ENCODE measurements at places on chromosomes 3 and 15.
A peak's percentile ranks its signal among the peaks of the same experiment; 100 is the strongest.

- peak; percentile 33 for DNase-seq
Measured at GRCh38 chr3:16583551-16583950, 21.7 kb downstream of the DAZL start.

DNA sequence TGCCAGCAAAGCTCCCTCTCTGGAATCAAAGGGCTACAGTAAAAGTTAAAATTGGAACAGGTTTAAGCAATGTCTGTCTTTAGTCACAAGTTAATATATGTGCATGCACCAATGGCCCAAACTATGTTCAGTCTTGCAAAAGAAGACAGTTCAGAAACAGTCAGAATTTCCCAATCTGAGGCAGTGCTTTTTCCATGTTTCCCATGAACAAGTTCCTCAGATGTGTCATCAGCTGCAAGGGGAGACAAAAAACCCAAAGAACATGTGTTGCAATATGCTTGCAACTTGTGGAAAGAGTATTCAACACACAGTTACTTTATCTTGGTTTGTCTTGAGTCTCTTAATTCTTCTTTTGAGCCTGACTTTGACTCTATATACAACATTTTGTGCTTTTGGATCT lies 148.4 kb downstream of the USP13 start:
- DNase-seq, result peak; percentile 98

DNA sequence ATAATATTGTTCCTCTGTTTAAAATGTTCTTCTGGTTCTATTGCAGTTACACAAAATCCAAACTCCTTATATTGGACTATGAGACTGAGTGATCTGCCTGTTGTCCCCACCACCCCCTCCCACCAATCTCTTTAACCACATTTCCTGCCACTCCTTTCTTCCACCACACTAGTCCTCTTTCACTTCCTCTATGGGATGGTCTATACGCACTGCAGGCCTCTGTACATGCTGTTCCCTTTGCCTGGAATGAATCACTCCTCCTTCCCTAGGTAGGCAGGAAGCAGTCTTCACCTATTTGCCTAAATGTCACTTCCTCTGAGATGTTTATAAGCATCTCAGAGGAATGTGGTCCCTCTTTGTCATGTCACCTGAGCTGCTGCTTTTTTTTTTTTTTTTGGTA lies 4.0 kb downstream of the MAP2K1 start:
- DNase-seq, result peak; percentile 29

DNA sequence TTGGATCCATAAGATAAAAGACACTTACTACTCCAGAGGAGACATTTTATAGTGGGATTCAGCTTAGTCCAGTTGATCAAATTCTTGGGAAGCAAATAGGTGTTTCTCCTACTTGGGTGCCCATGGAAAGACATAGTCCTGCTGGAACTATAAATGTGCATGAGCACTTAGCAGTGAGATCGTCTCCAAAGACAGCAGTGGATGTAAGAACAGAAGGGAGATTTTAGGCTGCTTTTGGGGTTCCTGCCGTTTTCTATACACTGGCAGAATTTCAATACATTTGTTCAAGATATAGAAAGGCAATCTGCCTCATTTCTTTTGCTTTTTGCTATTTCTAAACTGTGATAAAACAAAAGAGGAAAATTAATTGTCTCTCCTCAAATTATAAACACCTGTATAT lies 234.0 kb downstream of the ADAMTSL3 start:
- DNase-seq, result no peak

Data from iris pigment epithelial cell (primary cell).